Left ventricle myocardium superior (tissue), 1 donor: ENCODE measurements at places on chromosomes 7 and 10. TPM values are rescaled to one million over a fixed set of nuclear protein-coding genes. Genes with fewer than 3 reads are reported as not detected.

Gene GIMAP5
- total RNA-seq = 9.8 TPM

Gene TBXAS1
- total RNA-seq = 5.0 TPM

Gene CTNNA3
- 130 TPM for total RNA-seq

Gene NUDT13
- 4.5 TPM for total RNA-seq

Gene NPY
- total RNA-seq = not detected

Gene HOGA1
- total RNA-seq = 11.9 TPM

Gene XRCC2
- 0.67 TPM for total RNA-seq

Gene C10orf105
- total RNA-seq = 0.07 TPM

Gene SSBP1
- 98.4 TPM for total RNA-seq

Gene INHBA
- total RNA-seq = 1.5 TPM

Gene FAM149B1
- 13.8 TPM for total RNA-seq

Gene TEX36
- not detected for total RNA-seq

Gene ARMC3
- total RNA-seq = not detected

Gene CHST3
- total RNA-seq = 18.5 TPM

Gene WEE2
- total RNA-seq = not detected

Gene PAX4
- total RNA-seq = not detected

Gene SCRN1
- total RNA-seq = 18.7 TPM

Gene AKR1E2
- total RNA-seq = 4.5 TPM

Gene GATA3
- total RNA-seq = 1.1 TPM

Gene FRAT2
- total RNA-seq = 9.0 TPM

Gene HMX2
- total RNA-seq = not detected

Gene SHH
- total RNA-seq = not detected

Gene SPDYE1
- not detected for total RNA-seq

Gene PPP1R3C
- total RNA-seq = 180 TPM

Gene GPER1
- total RNA-seq = 2.8 TPM

Gene ZPBP
- not detected for total RNA-seq

Gene OR2A5
- total RNA-seq = not detected

Gene CYP2W1
- not detected for total RNA-seq

Gene CPA1
- total RNA-seq = not detected

Gene TMEM236
- total RNA-seq = 0.30 TPM

Gene TRPV5
- not detected for total RNA-seq

Gene CYP2C19
- total RNA-seq = not detected

Gene KLF14
- total RNA-seq = 0.07 TPM

Gene SAMD9L
- 5.9 TPM for total RNA-seq

Gene MYOF
- total RNA-seq = 21.0 TPM

Gene ZCWPW1
- 4.2 TPM for total RNA-seq

Gene C7orf33
- total RNA-seq = not detected

Gene FAM185A
- total RNA-seq = 9.3 TPM

Gene INSYN2A
- not detected for total RNA-seq

Gene HOXA3
- 0.72 TPM for total RNA-seq

Gene PRKRIP1
- total RNA-seq = 11.8 TPM

Gene CARD11
- 0.37 TPM for total RNA-seq

Gene NXPH1
- not detected for total RNA-seq

Gene ARHGEF35
- total RNA-seq = 0.94 TPM
